Stimulated activated CD8-positive, alpha-beta memory T cell treated with anti-CD3 and anti-CD28 coated beads, Interleukin-4, amount 100 ng/mL, for 24 hours (primary cell): ENCODE measurements at places on chromosomes 3 and 15.

DNA sequence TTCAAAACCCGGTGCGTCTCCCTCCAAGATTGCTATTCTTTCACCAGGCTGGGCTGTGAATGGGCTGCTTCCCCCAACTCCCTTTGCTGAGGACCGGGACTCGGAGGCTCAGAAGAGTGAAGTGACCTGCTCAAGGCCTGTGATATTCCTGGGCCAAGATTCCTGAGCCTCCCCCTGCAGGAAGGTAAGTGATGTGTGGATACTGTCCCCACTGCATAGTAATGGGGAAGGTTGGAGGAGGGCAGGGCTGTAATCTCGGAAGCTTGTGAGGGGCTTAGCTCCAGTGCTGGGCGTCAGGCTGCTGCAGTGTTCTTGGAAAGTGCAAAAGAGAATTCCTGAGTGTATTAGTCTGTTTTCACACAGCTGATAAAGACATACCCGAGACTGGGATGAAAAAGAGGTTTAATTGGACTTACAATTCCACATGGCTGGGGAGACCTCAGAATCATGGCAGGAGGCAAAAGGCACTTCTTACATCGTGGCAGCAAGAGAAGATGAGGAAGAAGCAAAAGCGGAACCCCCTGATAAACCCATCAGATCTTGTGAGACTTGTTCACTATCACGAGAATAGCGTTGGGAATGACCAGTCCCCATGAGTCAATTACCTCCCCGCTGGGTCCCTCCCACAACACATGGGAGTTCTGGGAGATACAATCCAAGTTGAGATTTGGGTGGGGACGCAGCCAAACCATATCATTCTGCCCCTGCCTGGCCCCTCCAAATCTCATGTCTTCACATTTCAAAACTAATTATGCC, 67.6 kb downstream of the EFCAB12 start:
- no peak for DNase-seq

DNA sequence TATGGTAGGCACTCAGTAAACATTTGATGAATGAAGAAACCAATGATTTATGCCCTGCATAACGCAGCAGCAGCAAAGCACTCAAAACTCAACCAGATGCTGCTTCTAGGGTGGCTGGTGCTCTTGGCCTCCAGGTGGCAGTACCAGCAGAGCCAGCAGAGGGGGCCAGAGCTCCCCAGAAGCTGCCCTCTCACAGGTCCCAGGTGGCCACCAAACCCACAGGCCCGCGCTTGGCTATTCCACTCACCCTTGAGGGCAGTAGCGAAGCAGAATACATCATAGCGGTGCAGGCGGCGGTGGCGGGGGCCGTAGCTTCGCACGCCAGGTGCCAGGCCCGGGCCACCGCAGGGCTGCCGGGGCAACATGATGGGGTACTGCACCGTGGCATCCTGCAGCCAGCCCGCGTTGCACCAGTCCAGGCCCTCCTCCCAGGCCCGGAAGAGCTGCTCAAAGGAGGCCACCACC, 16.6 kb downstream of the HAPLN3 start:
- DNase-seq: no peak

GRCh38 chr15:91302588-91303439, 202.8 kb downstream of the SV2B start:
- no peak for DNase-seq

DNA sequence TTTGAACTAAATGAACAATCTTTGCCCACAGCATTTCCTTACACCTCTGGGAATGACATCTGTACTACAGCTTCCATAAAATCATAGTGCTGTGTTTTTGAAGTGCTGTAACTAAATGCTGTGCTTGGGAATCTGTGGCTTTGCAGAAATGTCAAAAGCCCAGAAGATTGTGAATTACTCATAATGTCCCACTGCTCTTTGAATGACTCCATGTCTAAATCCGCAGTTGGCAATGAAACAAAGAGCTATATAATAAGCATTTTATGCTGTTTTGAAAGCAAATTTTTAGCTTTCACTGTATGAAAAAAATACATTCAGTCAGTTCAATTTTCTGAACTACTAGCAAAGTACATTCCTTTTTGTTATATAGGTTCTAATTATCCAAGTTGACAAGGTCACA, 88.6 kb upstream of the ADAMTS17 start:
- DNase-seq: no peak

GRCh38 chr15:83973816-83974215, 261.8 kb upstream of the GOLGA6L4 start:
- no peak for DNase-seq
